ENCODE measurements at places on chromosomes 4 and X.
A peak's percentile ranks its signal among the peaks of the same experiment; 100 is the strongest.

DNA sequence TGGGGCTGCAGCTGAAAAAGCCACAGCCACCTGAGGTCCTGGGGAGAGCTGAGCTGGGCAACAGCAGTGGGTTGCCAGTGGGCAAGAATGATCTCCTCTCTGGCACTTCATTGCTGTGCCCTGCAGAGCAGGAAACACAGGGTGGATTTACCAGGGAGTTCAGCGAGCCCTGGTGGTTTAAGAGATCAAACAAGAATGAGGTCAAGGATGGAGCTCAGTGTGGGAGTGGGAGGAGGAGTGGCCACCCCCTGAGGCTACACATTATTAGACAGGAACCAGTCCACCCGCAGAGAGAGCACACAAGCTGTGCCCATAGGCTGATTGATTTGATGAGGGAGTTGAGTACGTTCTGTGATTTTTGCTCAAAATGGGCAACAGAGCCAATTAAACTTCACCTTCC, 47.3 kb downstream of the FRMPD3 start:
- DNase-seq = no peak

DNA sequence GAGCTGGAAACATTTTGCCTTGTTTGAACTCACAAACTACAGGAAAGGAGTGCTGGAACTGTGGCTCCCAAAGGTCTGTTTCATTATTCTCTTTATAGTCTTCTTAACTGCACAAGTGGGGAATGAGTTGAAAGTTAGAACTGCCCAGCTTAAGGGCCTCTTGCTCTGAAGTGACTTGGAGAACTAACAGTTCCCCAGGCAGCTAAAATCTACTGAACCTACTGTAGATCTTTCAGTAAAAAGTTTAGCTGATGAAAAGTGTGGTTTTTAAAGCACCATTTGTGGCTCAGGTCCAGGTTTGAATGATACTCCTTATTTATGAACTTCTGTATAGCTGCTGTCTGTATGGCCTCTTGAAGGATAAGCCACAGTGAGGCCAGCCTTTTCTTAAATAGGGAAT, 353.8 kb downstream of the MAPK10 start:
- DNase-seq = no peak

GRCh38 chr4:107897823-107898222, 33.5 kb upstream of the CYP2U1 start:
- DNase-seq = no peak

DNA sequence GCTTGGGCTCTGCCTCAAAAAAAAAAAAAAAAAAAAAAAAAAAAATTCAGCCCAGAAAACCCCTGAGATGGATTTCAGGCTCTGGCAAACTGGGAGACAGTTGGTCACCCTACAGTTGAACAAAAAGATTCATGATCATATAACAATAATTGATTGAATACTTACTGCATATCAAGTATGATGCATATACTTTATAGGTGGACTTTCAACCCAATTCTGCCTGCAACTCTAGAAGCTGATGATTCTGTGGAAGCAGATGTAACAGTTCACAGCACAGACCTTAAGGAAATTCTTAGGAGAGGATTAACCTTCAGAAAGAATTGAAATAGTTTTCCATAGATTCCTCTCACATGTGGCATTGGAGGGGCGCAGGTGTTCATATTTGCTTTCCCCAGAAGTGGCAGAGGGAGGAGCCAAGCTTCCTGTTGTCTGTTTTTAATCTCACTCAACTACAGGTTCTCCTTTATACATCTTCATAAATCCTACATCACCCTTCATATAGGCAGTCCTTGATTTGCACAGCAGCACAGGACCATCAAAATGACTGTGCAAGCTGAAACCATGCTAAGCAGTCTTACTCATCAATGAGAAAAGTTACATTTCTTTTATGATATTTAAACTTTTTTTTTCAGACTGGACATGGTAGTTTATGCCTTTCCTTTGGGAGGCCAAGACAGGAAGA, 149.4 kb upstream of the KLF3 start:
- DNase-seq = no peak

DNA sequence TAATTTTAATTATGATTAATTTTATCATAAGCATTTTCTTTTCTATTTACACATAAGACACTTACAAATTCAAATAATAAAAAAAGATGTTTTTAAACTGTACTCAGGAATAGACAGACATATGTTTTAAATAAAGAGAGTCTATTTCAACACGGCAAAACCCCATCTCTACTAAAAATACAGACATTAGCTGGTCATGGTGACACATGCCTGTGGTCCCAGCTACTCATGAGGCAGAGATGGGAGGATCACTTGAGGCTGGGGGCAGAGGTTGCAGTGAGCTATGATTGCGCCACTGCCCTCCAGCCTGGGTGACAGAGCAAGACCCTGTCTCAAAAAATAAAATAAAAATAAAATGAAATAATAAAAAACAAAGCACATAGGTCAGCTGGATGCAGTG, 14.8 kb downstream of the FAM9B start:
- DNase-seq = no peak

GRCh38 chrX:131366407-131366806, 77.3 kb upstream of the IGSF1 start:
- DNase-seq = no peak

DNA sequence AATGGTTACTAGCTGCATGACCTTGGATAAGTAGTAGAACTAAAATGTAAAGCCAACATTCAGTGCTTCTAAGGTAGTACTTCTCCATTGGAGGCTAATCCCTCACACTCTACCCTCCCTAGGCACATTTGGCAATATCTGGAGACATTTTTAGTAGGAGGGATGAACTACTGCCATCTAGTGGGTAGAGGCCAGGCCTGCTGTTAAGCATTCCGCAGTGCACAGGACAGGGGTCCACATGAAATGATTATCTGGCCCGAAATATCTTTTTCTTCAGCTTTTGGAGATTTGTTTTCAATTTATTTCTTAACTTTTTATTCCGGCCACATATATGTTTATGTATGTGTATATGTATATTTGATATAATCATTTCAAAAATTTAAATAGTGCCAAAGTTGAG, 36.0 kb upstream of the SPANXC start:
- DNase-seq = no peak

DNA sequence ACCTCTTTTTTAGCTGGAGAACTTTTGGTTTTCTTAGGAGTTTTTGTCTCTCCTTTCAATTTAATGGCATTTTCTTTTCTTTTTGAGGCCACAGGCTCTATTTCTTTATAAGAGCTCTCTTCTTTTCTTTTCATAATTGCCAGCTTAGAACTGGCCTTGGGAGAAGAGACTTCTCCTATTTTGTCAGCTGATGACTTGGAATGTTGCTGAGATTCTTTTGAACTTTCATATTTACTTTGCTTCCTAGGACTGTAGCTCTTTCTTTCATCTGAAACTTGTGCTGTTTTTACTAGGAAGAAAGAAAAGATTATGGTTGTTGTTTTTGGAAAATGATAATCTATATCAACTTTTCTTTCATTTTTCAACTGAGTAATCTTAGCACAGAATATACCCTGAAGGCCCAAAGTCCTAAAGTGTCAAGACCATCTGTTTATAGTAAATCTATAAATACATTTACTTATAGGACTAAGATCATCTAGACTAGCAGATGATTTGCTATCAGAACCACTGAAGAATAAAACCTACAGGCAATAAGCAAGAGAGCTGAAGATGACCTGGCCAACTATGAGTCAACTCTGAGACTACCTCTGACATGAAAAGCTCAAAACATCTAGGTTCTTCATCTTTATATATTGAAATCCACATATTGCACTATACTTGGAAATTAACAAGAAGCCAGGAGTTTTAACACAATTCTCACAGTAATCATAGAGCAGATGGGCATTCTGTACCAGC, 45.6 kb downstream of the RFC1 start:
- DNase-seq = no peak

GRCh38 chrX:118255921-118256320, 90.0 kb upstream of the WDR44 start:
- no peak for DNase-seq

DNA sequence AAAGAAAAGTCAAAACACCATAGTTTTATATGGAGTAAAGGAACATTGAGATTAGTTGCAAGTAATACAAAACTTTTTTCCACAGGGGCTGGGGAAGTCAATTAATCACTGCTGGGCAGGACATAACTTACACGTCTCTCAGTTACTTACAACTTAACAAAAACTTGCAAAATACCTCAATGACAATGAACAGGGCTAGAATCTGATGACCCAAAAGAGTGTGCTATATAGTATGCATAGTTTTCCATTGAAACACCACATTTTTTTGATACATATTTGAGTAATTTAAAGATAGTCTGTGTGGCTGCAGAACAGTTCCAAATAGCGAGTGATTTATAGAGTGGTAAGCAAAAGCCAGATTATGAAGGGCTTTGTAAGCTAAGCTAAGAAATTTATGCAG, 172.3 kb upstream of the TRPC5 start:
- no peak for DNase-seq

- no peak for DNase-seq
These were observed 9.4 kb downstream of the ADRA2C start for GRCh38 chr4:3775576-3775975.

DNA sequence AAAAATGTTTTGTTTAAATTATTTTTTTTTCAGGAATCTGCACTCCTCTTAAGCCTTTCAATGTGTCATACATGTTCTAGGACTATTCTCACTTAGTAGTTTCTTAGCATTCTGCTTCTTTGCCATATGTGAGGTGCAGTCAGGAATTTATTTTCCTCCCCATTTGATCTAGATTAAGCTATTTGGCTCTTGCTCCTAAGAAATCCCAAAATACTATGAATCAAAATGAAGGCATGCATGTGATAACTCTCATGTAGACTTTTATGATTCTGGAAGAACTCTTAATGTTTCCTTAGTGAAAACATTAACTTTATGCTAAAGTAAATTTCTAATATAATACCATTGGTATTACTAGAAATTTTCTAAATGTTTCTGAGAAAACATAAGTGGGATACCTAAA, 664.5 kb downstream of the RAPGEF2 start:
- DNase-seq = no peak

DNA sequence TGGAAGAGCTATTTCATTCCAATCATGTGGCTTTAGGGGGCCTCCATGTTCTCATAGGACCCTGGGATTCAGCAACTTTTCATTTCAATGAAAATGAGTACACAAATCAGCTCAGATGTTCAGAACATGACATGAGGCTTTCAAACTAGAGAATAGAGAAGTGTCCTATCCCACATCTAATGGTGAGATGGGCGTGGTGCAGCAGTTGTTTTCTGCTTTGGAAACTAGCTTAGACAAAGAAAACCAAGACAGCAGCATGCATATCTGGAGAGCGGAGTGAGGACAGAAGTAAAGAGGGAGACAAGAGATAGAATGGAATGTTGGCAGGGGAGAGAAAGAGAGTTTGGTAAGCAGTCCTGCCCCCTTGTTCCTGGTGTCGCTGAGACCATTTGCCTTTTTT, 1009.1 kb upstream of the IGFBP7 start:
- DNase-seq = no peak

- no peak for DNase-seq
These were observed 43.0 kb upstream of the TEX13D start for GRCh38 chrX:124289443-124289842.

GRCh38 chr4:23839279-23839678, 50.6 kb downstream of the PPARGC1A start:
- DNase-seq = no peak

- no peak for DNase-seq
These were observed 22.4 kb downstream of the PAGE1 start for GRCh38 chrX:49673394-49673793.

DNA sequence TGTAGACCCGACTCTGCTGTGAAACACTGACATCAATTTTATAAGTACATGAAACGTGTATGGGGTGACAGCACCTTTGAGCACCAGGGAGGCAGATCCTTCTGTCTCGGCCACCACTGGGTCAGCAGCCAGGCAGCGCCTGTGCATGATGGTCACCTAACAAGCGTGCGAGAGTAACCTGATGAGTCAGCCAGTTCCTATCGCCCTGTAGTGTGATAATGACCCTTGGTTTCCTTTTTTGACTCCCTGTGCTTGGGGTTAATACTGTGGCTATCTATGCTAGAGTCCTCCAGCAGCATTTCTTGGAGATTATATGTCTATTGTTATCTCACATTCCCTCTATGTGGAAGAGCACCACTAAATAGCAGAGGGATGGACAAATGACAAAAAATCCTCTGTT, 101.6 kb downstream of the NPNT start:
- no peak for DNase-seq

GRCh38 chr4:76526585-76526990, 91.6 kb downstream of the SHROOM3 start:
- no peak for DNase-seq

DNA sequence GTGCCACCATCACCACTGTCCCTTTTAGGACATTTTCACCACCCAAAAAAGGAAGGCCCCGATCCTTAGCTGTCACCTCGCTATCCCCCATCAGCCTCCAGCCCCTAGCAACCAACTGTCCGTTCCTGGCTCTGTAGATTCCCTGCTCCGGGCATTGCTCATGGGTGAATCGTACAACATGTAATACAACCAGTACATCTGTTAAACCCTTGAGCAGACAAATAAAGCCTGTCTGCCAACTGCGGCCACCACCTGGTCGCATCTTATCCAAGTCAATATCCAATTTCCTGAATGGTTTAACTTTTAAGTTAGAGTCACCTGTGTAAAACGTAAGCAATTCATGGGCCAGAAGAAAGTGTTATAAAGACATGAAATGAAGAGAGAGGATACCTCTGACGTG, 251.9 kb downstream of the AFAP1 start:
- no peak for DNase-seq

GRCh38 chr4:5409237-5409636, 299.1 kb downstream of the EVC2 start:
- no peak for DNase-seq

DNA sequence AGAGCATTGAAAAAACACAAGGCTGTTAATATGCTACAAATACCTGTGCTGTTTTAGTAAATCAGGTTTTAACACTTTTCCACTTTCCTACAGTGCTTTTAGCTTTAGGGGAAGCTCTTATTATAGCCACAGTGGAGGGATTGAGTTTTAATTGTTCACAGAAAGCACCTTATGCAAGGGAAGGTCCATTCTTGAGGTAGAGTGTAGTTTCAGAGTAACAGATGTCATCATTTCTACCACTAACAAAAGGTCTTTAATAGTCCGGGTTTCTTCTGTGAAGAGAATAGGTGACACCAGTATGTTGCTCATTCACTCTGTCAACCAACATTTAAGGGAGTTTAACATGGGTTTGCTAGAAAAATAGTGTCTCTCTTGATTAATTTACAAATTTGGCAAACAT, 104.4 kb downstream of the STIM2 start:
- DNase-seq = no peak

DNA sequence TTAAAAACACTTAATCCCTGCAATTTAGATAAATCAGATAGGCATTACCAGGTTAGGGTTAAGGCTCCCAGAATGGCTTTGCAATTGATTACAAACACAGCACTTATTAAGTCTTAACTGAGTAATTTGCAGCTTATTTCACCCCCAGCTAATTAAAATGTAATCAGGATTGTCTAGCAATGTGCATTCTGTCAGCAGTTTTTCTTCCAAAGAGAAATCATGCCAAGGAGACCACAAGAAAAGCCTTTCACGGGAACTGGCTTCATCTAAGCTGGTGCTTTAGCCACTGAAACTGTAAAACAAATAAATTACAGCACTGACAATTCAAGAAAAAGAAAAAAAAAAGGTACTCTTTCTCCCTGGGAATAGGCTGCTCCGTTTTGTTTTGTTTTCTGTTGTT, 2.1 kb downstream of the ANOS1 start:
- peak; percentile 20 for DNase-seq

GRCh38 chrX:153888344-153888743, 2.4 kb upstream of the L1CAM start:
- no peak for DNase-seq

Measured in D721Med (cell line).